ENCODE measurements at places on chromosomes 3 and 15.

DNA sequence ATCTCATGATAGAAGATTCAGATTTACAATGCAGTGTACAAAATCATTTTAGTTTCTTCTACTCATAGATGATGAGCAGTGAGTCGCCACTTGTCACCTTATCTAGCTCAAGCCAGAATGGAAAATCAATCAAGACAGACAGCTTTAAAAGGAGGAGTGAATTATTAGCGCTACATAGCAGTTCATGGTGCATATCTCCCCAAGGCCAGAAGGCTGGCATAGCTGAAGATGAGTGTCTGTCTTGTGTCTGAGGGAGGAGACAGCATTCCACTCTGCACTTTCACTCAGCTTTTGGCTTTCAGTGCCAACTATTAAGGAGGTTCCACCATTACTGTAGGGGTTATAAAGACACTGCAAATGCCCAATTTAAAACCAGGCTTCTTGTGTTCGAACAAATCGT is 804.1 kb upstream of the LMCD1 start:
- no peak for DNase-seq

DNA sequence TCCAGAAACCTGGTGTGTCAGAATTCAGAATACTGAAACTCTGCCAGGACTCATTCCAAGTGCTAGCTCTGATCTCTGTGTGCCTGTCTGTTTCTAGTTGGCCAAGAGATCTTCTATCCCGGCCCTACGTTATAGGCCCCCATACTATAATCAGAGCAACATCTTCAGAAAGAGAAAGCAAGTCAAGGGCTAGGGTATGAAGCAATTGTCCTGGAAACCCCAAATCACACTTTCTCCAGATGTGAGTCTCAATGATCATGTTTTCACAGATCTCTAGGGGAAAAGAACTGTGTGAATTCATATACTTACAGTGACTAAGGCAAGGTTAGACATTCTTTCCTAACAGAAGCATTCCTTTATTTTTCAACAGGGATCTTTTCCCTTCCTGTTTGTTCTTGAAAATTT is 309.7 kb downstream of the SLC9A9 start:
- no peak for DNase-seq

DNA sequence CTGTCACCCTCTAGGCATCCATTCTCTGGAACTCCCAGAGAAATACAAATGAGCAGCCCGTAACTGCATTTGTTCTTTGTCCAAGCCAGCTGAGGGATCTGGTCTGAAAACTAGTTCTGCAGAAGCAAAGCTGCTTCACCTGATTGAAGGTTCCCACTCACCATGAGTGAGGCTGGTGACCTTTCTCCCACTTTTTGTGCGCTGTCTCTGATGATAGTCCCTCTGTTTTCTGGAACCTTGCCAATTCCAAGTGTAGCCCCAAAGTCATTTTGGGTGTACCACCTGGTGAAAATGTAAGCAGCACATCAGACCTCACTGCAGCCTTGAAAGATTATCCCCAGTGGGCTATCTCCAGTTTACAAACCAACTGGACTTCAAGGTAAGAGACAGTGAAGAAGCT is 39.4 kb upstream of the BFSP2 start:
- DNase-seq = no peak

DNA sequence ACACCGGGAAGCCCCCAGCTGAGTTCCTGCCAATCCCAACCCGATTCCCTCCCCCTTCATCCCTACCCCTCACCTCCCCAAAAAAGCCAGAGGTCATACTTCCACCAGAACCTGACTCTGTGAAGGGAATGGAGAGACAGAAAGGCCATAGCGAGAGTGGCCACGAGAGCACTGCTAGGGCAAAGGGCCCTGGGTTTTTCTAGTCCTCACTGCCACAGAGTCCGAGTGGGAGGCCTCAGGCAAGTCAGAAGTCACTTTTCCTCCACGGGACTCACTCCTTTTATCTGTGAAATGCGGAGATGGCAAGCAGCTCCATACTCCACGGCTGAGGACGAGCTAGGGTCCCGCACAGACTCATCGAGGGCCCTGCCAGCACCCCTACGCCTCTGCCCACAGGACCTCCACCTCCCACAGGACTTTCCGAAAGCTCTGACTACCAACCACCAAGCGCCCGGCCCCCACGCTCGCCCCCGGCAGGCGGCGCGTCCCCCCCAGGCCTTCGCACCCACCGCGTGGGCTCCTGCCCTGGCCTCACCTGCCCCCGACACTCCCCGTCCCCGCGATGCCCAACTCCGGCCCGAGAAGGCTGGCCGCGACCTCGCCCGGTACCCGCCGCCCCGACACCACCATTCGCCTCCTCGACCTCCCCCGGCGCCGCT is 792 bp downstream of the ATP13A3 start:
- no peak for DNase-seq

DNA sequence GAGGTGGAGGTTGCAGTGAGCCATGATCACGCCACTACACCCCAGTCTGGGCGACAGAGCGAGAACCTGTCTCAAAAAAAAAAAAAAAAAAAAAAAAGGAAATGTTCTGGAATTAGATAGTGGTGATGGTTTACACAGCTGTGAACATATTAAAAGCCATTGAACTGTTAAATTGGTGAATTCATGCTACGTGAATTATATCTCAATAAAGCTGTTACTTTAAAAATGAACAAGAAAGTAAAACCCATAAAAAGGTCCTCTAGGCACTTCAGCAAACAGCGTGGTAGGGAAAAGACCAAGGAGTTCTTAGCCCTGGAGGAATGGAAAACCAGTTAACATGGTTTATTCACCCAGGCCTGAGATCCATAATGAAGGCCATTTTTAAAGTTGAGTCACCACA is 180.1 kb downstream of the ATG7 start:
- no peak for DNase-seq

DNA sequence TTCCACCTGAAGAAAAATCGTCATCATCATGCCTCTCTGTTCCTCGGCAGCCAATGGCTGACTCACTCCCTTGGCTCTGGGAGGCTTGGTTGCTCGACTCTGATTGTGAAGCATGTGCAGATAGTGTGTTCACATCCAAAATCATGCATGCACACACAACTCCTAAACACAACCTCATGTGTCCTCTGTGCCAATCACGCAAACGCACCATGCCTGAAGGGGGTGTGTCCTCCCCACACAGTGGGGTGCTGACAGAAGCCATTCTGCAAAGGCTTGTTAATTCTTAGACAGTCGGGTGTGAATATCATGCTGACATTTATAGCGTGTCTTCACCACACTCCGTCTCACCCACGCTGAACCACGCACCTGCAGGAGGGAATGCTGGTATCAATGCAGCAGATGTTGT is 11.4 kb upstream of the CCDC174 start:
- no peak for DNase-seq

DNA sequence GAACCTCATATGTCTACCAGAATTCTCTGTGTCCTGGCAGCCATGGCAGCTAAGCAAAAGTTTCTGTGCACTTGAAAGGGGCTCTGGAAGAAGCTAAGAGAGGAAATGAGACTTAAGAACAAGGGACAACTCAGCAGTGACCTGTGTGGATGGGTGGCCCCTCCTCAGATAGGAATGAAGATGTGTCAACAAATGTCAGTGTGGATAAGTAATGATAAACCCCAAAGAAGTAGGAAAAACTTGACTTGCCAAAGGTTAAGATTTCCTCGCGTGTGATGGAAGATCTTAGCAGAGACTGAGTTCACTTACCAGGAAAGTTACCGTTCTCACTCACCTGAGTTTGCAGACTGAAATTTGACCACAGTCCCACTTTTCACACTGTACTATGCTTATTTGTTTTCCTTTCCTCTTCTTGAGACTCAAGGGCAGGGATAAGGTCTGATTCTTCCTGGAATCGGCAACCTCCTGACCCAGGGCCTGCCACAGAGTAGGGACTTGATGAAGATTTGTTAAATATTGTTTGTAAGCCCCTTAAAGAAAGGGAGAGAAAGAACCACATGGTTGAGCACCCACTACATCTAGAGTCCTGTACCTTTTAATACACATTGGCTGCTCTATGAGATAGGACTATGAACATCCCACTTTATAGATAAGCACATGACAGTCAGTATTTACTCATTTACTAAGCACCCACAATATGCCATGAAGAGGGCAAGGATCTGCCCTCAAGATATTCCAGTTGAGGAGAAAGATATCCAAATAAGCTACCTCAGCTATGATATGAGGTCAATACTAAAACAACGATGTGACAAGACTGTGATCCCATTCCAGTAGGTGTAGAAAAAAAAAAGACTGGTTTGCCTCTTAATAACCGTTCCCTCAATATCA is 7.3 kb upstream of the HRH1 start:
- DNase-seq = no peak

- DNase-seq = peak; percentile 69
Observed at GRCh38 chr3:64686446-64686908, 1.3 kb downstream of the ADAMTS9 start.

GRCh38 chr3:19644405-19644804 is 289.6 kb downstream of the EFHB start:
- DNase-seq = no peak

GRCh38 chr15:38521316-38521715 is 43.3 kb downstream of the RASGRP1 start:
- no peak for DNase-seq

GRCh38 chr3:188686324-188686723 is 485.4 kb upstream of the TPRG1 start:
- no peak for DNase-seq

GRCh38 chr3:143123353-143123984 is 3.9 kb downstream of the CHST2 start:
- DNase-seq = no peak

DNA sequence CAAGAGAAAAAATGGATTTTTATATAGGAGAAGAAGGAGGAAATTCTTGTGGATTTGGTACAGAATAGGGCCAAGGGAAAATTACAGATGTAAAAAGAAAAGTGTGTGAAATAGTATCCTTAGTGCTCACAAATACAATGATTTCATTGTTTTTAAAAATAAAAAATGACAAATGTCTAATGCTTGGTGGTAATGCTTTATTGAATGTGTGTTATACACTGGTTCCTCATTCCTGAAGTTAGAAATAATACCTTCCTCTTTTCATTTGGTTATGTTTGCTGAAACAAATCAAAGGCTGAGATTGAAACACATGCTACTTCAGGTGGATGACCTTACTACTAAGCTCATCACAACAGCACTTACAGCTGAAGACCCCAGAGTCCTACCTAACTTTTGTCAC is 37.7 kb upstream of the CCR2 start:
- no peak for DNase-seq

DNA sequence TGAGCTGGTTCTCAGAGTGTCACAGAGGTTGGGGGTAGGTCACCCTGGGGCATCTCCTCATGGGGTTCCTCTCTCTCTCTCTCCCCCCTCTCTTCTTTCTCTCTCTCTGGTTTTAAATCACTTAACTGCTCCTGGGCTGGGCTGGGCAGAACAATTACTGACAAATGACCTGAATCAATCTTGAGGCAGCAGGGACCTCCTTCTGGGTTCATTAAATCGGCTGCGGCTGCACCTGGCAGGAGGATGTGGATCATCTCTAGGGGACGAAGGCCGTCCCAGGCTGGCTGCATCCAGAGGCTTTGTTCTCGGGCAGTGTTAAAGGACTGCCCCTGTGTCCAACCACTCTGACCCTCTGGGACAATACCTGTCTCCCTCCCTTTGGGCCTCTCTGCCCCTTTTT is 143.1 kb downstream of the TLE3 start:
- DNase-seq = no peak

DNA sequence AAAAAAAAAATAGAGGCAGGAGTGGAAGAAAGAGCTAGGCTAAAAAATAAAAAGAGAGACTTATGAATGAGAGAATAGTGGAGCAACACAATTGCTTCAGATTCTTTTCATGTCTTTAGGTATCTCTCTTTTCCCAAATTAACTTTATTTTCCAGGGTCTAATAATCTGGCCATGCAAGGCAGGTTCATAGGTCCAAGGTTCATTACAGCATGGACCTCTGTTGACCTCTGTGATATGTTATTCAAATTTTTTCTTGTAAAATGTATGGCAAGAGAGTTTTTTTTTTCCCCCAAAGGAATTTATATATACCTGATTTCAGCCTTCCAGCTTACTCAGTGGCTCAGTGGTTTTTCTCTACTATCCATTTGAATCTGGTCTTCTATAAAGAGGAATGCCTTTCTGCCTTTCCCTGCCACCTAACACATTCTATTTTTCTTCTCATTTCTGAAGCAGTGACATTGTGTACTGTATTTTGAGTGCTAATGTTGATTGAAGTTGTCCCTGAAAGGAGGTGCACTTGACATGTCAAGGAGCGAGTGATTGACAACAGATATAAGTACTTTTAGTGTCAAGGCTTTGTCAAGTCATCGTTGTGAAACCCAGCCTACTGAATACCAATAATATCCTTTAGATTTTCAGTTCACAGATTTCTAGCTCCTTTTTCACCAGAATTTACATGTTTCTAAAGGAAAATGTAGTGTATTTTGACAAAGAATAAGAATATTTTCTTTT is 118.5 kb downstream of the MAP2K5 start:
- no peak for DNase-seq

DNA sequence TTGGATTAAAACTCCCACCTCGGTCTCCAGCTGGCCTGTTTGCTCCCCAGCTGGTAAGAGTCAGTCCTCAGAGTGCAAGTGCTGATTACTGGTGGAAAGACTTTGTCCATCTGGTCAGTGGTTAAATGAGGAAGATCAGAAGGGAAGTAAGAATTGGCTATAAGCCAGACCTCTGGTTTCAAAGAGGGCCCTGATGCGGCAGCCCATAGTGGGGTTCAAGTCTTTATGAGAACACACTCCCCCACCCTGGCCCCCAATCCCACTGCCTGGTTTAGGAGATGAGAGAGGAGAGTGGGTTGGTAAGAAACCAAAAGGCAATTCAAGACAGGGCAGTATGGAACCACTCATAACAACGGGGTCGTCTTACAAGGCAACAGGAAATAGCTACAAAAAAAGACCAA is 65.0 kb downstream of the FRMD4B start:
- DNase-seq = no peak

DNA sequence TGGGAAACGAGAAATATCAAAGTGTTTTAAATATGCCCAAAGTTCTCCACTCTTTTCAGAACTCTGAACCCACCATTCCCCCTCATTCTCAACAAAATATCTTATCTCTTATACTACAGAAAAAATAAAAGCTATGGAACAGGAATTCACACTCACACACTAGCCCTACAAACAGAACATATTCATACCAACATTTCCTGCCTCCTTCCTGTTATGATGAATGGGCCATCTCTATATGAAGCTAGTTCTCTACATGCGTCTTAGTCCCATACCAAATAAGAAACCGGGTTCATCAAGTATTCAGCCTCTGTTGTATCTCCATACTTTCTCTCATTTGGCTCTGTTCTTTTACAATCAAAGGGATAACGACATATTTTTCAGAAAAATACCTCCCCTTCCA is 72.6 kb downstream of the PLSCR2 start:
- DNase-seq = no peak

DNA sequence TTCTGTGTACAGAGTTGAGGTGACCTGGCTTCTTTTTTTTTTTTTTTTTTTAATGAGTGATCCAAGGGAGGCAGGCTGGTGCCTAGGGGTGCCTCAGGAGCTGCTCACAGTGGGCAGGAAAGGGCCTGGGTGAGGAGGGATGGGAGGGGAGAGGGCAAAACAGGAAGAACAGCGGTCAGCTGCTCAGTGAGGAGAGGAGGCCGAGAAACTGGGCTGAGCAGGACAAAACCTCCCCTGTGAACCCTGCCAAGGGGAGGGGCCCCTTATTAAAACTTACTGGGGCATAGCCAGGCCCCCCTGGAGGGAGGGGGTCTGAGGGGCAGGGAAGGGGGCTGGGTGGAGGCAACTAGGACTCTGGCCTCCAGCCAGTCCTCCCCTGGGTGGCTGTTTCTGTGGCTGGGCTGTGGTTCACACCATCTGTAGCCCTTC is 3.5 kb downstream of the PLEKHO2 start:
- DNase-seq = no peak

GRCh38 chr3:78690766-78691165 is 1077.0 kb downstream of the ROBO1 start:
- DNase-seq = no peak

GRCh38 chr3:41419809-41420208 is 220.5 kb downstream of the CTNNB1 start:
- DNase-seq = no peak

- peak; percentile 88 for DNase-seq
Observed at GRCh38 chr15:40754883-40755811, at the start of gene RMDN3. Gene RMDN3 (minus strand): TSS chr15:40755254. CDS start chr15:40754783, 471 bp downstream.
